ENCODE measurements at places on chromosomes 6 and 20. TPM values are rescaled to one million over a fixed set of nuclear protein-coding genes. Genes with fewer than 3 reads are reported as not detected.
A peak's percentile ranks its signal among the peaks of the same experiment; 100 is the strongest.

DNA sequence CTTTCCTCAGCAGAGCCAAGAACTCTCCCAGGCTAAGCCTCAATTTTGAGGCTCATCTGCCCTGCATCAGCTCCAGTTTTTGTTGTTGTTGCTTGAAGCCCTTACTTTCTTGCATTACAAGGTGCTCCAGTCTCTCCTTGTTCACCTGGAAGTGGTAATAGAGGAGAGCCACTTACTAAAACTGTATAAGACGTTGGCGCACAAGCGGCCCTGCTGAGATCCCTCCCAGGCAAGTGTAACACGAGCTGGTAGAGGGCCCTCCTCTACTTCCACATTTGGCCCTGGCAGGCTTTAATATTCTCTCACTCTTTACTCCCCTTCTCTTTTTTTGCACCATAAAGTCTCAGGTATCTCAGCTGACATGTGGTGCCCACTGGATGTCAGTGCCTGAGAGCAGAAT, 19.5 kb downstream of the GCM2 start:
- DNase-seq = no peak

DNA sequence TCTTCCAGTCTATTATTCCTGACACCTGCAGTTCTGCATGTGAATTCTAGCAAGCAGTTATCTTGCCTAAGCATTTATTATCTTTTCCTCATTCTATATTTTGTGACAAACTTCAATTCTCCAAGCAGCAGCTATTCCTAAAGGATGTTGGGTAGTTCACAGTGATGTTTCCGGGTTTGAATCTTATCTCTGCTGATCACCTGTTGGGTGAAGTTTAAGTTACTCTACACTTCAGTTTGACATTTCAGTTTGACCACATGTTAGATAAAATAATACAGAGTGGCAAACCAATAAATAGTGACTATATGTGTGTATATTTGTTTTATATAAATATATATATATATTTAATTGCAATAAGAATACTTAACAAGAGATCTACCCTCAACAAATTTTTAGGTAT, 168.6 kb downstream of the ADGRG6 start:
- no peak for DNase-seq

DNA sequence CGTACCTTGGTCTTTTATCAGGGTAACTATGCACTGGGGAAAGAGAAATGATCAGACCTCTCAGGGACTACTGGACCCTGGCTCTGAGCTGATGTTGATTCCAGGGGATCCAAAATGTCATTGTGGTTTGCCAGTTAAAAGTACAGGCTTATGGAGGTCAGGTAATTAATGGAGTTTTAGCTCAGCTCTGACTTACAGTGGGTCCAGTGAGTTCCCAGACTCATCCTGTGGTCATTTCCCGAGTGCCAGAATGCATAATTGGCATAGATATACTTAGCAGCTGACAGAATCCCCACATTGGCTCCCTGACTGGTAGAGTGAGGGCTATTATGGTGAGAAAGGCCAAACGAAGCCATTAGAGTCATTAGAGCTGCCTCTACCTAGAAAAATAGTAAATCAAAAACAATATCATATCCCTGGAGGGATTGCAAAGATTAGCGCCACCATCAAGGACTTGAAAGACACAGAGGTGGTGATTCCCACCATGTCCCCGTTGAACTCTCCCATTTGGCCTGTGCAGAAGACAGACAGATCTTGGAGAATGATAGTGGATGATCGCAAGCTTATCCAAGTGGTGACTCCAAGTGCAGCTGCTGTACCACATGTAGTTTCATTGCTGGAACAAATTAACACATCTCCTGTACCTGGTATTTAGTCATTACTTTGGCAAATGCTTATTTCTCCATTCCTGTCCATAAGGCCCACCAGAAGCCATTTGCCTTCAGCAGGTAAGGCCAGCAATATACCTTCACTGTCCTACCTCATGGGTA, 152.4 kb downstream of the THBS2 start:
- DNase-seq = no peak

- DNase-seq = peak; percentile 30
Observed at GRCh38 chr6:87756858-87757257, 54.8 kb upstream of the AKIRIN2 start.

DNA sequence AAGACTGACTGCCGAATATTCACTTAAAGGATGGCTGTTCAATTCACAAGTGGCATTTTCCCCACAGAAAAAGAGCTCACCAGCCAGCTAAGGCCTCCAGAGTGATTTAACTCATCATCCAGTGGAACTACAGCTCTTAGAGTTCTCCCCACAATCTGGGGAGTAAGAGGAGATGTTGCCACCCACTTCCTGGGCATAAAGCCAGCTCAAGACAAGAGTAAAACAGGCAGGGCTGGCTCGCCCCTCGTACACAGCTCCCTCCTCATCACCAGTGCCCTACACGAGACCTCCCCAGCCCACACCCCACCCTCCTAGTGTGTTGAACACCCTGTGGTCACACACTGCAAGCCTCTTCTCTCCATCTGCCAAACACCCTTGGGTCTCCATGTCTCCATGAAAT, 47.2 kb upstream of the IPCEF1 start:
- no peak for DNase-seq

GRCh38 chr20:14885661-14886060, 548.2 kb upstream of the FLRT3 start:
- DNase-seq = no peak

- DNase-seq = no peak
Observed at GRCh38 chr6:138520463-138520862, 21.2 kb upstream of the NHSL1 start.

DNA sequence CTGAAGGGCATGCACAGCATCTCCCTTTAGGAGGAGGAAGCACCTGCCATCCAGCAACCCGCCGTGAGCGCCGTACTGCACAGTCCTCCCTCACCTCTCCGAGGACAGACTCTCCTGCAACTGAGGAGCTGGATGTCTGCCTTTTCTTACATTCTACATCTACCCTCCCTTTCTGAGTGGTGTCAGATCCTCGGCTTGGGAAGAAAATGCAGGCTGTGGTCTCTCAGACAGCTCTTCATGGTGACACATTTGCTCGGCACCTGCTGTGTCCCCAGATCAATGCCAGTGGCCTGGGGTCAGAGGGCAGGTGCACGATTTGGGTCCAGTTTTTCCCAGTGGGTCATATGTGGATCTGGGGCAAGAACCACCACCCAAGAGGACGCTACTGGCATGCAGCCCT, 40.1 kb upstream of the BHLHE23 start:
- DNase-seq = no peak

DNA sequence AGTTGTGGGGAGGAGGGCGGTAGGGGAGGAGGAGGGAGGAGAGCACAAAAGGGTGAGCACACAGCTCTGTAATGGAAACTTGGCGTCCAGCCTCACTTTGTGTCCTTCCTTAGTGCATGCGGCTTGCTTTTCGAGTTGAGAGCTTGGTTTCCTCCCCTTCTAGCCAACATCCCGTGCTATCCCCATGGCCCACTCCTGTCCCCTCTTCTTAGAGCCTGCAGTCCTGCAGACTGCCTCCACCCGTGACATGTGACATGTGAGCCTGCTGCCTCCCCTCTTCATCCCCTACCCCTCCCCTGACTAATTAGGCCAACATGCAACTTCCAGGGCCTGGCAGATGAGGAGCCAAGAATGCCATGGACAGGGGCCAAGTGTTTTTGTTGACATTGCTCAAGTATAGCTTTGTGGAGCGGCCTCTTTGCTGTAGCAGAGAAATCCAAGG, 63.2 kb downstream of the SLC24A3 start:
- no peak for DNase-seq

- no peak for DNase-seq
Observed at GRCh38 chr6:125188594-125189203, 35.1 kb downstream of the TPD52L1 start.

DNA sequence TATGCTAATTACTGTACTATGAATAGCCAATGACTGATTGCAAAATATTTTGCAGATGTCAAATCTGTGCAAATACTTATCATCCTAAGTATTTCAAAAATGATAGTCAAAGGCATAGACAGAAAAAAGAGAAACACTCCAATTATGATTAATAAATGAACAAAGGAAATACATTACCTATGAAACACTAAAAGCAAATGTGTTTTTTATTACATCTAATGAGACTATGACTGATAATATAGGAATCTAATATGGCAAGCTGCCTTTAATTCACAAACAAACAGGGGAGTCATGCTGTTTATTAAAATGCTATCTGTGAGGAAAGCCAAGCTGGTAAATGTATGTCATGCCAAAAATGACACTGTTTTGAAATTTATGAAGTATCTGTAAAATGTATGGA, 713.2 kb upstream of the NRSN1 start:
- no peak for DNase-seq

- peak; percentile 58 for DNase-seq
Observed at GRCh38 chr20:35893942-35894341, 60.4 kb downstream of the SCAND1 start.

DNA sequence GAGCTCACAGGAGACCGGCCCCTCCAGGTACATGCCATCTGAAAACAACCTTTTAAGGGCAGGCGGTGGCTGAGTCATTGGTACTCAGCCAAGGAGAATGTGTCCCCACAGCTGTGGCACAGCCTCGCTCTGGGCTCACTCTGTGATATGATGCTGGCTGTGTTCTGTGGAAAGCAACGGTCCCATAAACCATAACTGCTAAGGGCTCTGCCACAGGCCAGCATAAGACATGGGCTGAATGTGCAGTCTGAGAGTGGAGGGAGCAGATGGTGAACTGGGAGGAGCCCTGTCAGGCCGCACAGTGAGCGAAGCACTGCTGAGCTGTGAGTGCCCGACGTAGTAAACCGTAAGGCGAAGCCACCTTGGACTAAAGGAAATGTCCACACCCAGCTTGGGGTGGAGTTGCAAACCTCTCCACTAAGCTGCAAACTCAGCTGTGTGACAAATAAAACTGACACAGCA, 375.8 kb downstream of the THBS2 start:
- DNase-seq = no peak

DNA sequence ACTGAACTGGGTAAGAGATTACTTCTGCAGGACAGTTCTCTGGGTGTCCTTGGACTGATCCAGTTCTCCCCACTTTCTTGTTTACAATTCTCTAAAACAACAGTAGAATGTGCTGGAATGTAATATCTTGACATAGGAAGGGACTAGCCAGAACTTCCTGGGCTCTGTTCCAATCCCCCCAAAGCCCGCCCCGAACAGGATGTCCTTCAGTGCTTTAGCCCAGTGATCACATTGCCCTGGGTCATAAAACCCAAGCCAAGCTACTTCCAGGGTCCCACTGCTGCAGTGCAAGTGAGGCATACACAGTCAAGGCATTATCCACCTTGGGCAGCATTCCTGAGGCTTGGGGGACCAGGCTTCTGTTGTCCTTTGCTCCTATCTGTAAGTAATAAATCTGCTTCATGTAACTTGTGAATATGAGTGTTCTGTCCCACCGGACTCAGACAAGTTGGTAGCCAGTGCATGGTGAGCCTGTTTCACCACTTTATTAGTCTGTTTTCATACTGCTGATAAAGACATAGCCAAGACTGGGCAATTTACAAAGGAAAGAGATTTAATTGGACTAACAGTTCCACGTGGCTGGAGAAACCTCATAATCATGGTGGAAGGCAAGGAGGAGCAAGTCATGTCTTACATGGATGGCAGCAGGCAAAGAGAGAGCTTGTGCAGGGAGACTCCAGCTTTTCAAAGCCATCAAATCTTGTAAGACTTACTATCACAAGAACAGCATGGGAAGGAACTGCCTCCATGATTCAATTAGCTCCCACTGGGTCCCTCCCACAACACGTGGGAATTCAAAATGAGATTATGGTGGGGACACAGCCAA, 23.5 kb downstream of the FITM2 start:
- no peak for DNase-seq

DNA sequence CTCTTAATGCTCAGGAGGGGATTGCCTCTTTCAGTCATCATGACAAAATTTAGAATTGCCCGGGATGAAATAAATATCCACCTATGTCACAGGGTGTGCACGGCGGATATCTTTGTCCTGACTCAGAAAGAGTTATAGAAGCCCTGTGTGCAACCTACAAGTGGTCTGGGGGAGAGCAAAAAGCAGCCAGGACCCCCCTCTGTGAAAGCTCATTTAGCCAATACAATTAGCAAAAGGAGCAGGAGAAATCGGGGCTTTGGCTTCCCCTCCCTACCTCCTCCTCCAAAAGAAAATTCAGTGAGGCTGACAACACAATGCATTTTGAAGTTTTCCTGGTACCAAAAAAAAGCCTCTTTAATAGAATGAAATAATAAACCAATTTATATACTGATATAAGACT, 21.8 kb downstream of the FOXA2 start:
- no peak for DNase-seq

GRCh38 chr6:158018041-158018771, 36.5 kb downstream of the SYNJ2 start:
- DNase-seq = no peak

GRCh38 chr6:159163901-159164370, 5.3 kb upstream of the FNDC1 start:
- no peak for DNase-seq

DNA sequence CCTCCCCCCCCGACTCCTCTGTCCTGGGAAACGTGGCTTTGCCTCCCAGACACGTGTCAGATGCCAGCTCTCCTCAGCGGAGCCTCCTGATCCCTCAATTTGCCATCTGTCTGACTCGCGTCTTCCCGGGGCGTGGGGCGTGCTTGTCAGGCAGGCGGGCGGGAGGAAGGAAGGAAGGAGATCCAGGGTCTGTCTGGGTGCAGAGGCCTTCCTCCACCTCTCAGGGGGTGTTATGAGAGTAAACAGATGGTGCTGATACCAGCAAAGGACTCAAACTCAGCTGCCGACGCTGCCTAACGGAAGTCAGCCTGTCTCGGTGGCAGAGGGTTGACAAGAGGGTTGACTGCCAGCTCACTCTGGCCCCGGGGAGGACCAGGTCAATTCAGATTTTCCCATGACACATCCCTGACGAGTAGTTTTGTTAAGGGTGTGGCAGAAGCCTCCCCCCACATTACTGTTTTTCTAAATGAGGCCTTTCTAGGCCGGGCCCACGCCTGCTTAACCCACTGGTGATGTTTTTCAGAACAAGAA, 17.0 kb downstream of the UQCC2 start:
- peak; percentile 22 for DNase-seq

- no peak for DNase-seq
Observed at GRCh38 chr20:4371623-4372251, 350.0 kb upstream of the PRND start.

Gene NKAIN2
- not detected for total RNA-seq

Gene MGME1
- total RNA-seq = 19.2 TPM

Gene CLPSL1
- not detected for total RNA-seq

Gene FAM110A
- total RNA-seq = 27.5 TPM

Gene ERVFRD-1
- total RNA-seq = not detected

Gene RBPJL
- total RNA-seq = not detected

Gene SGK2
- 1.7 TPM for total RNA-seq

Gene PLEKHG1
- total RNA-seq = 29.9 TPM

Gene RIN2
- 0.57 TPM for total RNA-seq
